ENCODE measurements at places on chromosomes 1 and 21. TPM values are rescaled to one million over a fixed set of nuclear protein-coding genes. Genes with fewer than 3 reads are reported as not detected.

The CASZ1 gene
- total RNA-seq, result 20.6 TPM

The PLA2G2F gene
- not detected for total RNA-seq

The NLRP3 gene
- total RNA-seq, result 7.1 TPM

The FNBP1L gene
- 28.6 TPM for total RNA-seq

GRCh38 chr1:34984435-34984792 is 733 bp downstream of the TMEM35B start:
- no peak for DNase-seq

DNA sequence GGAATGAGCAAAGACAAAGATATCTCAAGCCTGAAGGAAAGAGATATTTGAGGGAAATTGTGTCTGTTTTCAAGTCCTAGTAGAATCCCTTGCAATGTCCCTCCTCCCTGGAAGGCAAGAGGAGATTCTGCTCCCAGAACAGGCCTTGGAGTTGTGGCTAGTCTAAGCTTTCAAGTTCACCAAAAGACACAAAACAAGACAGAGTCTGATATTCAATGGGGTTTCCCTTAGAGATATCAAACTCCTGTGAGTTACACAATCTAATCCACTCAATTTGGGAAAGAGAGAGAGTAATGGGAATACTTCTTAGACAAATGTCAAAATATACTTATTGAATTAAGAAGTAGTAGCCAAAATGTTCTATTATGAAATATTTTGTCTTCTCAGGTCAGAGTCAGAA is 162.8 kb upstream of the ADAMTS5 start:
- DNase-seq, result no peak

GRCh38 chr1:54794451-54795355 is 6.4 kb downstream of the TTC22 start:
- no peak for DNase-seq

GRCh38 chr1:208475951-208476845 is 232.0 kb upstream of the PLXNA2 start:
- no peak for DNase-seq

Measured in aorta (tissue), 5 donors.